ENCODE measurements at places on chromosomes 16 and 17. TPM values are rescaled to one million over a fixed set of nuclear protein-coding genes. Genes with fewer than 3 reads are reported as not detected.

TBX2 gene
- total RNA-seq = 0.44 TPM

LGALS9B gene
- not detected for total RNA-seq

ZNF598 gene
- total RNA-seq = 110 TPM

SIRT7 gene
- total RNA-seq = 42.2 TPM

GCGR gene
- 0.17 TPM for total RNA-seq

CBX8 gene
- total RNA-seq = 7.2 TPM

NUFIP2 gene
- total RNA-seq = 74.3 TPM

ATAD5 gene
- total RNA-seq = 34.4 TPM

NEK8 gene
- 6.9 TPM for total RNA-seq

PLXDC1 gene
- 3.0 TPM for total RNA-seq

CRHR1 gene
- not detected for total RNA-seq

ETV4 gene
- 2.1 TPM for total RNA-seq

SAMD14 gene
- 6.9 TPM for total RNA-seq

SP6 gene
- 0.12 TPM for total RNA-seq

GRCh38 chr16:69328854-69329316 is 1.5 kb downstream of the PDF start:
- no peak for DNase-seq

- peak; percentile 86 for DNase-seq
Observed at GRCh38 chr16:23999663-24000062, 163.9 kb downstream of the PRKCB start.

DNA sequence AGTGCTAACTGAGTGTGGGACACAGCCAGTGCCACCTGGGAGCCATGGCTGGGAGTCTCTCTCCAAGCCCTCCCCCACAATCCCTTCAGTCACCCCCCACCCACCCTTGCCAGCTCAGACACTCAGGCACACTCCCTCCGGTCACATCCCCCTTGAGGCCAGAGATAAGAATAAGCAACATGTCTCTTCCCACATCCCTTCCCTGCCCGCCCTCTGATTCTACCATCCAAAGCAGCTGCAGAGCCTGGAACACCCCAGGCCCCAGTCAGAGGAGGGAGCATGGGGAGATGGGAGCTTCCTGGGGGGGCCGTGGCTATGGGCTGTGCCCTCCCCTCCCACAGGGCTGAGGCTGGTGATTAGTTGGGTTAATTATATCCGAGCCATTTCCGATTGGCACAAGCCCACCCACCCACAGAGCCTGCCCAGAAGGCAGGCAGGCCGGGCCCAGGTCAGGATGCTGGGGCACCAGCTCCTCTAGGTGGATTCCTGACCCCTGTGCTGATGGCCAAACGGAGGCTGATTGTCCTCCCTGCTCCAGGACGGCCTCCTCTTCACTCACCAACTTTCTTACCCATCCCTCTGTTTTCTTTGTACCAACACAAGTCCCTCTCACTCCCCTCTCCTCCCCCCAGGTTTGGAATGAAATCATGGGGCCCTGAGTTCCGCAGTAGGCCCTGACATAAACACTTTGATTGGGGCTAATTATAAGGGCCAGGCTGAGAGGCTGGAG is 28.6 kb upstream of the MEIOC start:
- DNase-seq = no peak

- DNase-seq = no peak
Observed at GRCh38 chr17:55152236-55152635, 112.5 kb upstream of the HLF start.

DNA sequence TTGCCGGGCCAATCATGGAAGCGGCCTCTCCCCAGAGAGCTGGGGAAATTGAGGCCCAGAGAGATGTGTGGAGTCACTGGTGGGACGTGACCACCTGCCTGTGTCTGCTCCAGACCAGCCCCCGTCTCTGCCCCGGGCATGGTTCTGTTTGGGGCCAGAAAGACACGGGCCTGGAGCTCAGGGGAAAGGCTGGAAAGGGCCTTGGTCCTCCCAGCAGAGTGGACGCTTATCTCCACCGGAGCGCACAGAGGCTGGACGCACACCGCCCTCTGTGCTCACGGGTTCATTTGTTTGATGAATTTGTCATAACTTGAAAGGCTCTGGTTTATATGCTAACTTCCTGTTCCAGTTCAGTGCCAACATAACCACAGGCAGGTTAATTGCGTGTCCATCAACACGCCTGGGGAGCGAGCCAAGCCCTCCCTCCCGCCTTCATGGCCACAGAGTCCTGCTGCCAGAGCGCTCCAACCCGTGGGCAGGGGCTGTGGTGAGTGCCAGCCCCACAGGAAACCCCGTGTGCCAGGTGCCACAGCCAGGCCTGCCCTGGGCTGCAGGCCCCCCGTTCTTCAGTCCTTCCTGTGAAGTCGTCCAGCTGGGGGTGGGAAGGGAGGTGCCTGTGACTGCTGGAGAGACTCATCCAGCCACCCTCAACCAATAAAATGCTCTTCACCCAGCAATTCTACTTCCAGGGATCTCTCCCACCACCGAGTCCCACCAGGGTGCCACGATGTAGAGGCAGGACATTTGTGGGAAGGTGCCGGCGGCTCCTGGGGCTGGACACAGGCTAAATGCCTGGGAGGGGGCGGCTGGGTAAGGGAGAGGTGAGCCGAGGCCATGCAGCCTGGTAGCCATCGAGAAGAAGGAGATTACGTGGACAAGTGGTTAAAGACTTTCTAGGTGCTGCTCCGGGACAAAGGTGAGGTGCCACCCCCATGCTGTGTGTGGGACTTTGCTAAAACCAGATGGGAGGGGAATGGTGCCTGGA is 29.4 kb upstream of the BAHCC1 start:
- peak; percentile 46 for DNase-seq

DNA sequence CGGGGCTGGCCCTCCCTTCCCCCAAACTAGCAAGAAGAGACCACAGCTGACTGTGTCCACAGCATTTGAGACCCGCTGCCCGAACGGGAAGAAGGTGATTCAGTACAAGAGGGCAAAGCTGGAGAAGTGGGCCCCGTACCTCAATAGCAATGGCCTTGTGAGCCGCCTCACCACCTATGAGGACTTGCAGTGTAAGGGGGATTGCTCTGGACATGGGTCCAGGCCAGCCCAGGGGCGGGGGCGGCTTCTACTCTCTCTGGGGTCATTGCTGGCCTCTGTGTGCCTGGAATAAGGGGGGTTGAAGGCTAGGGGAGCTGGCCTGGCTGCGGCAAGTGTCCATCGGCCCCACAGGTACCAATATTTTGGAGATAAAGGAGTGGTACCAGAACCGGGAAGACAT is 12.9 kb upstream of the KATNB1 start:
- no peak for DNase-seq

GRCh38 chr17:50349243-50349600 is 3.3 kb downstream of the XYLT2 start:
- DNase-seq = no peak

GRCh38 chr17:80265205-80266068 is 4.8 kb downstream of the RNF213 start:
- peak; percentile 80 for DNase-seq

DNA sequence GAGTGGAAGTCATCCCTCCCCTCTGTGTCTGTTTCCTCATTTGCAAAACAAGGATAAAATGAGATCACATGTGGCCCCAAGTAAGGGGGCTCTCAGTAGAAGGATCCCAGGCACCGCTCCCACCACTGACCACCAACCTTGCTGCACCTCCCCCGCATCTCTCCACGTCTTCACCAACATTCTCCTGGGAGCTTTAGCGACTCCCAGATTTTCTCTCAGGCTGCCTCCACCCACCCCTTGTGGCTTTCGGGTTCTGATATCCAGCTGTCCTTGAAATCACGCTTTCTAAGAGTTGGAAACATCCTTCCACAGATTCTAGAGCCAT is 16.4 kb upstream of the NTN1 start:
- DNase-seq = no peak

DNA sequence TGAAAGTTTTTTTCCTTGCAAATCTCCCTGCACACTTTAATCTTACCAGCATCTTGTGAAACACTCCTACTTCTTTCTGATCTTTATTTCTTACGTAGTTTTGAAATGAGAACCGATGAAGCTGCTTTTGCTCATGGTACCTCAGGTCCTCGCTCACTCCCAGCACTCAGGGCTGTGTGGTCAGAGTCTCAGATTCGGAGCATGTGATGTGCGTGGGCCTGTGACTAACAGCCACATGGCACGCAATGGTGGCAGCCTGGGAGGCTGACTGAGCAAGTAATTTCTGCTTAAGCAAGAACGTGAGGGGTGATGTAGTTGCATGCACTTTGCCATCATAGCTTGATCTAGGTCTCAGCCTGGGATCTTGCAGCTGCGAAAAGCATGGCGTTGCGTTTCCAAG is 624.3 kb downstream of the MAF start:
- DNase-seq = peak; percentile 42

DNA sequence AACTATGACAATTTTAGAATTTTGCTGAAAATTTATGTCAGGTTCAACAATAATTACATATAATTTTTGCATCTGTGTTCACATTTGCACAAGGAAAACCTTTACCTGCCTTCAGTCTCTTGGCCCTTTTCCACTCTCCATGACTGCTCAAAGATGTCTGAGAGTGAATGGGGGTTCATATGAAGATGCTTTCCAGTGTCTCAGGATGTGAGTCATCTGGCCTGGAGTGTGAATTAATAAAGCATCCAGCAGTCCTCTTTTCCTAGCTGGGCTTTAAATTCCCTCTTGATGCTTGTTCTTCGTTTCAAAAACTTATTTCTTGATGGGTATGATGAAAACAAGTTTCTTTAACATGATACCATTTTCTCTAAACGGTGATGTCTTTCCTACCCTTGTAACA is 99.9 kb downstream of the CDK5R1 start:
- DNase-seq = no peak

DNA sequence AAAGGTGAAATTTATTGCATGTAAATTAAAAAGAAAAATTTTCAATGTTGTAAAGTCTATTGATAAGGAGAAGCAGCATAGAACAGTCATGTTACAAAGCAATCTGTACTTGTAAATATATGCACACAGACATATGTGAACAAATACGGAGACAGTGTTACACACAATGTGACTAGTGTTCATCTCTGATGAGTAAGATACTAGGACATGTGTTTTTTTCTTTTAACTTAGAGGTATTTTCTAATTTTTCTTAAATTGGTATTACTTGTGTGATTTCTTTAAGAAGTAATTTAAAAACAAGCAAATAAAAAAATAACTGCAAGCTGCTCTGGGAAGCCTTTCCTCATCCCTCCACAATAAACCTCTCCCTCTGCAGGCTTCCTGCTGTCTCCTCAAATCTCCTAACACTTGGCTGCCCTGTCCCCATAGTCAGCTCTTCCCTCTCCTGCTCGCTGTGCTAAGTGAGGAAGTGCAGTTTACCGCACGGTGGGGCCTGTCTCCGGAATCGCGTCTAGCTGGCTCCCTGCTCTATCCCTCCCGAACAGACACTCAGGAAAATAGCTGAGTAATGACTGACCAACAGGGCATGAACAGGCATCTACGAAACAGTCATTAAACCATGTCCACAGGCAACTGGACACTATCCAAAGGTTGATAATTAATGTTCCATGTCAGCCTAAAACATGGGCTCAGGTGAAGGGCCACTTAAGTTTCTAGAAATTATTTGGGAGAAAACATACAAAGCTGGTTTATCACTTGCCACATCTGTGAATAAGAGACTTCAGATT is 35.9 kb downstream of the CMTM4 start:
- DNase-seq = no peak

DNA sequence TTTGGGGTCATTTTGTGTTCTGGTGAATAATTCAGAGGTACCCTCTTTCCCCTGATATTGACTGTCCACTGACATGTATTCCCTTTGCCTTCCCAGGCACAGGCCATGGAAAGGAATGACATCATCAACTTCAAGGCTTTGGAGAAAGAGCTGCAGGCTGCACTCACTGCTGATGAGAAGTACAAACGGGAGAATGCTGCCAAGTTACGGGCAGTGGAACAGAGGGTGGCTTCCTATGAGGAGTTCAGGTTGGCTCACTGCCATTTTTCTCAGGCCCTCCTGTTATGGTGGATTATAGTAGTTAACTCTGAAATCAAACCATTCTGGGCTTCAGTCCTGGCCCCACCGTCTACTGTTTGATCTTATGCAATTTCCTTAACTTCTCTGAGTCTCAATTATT is 1.6 kb upstream of the EFTUD2 start:
- DNase-seq = no peak

GRCh38 chr17:76716146-76716838 is 5.5 kb upstream of the MXRA7 start:
- peak; percentile 62 for DNase-seq

- DNase-seq = no peak
Observed at GRCh38 chr17:4711661-4712181, 1.3 kb downstream of the ARRB2 start.

- DNase-seq = no peak
Observed at GRCh38 chr17:83151442-83152226, 72.2 kb downstream of the METRNL start.
